ENCODE measurements at places on chromosomes 1 and 21.

- no peak for DNase-seq
Observed at GRCh38 chr1:52057255-52057654, 1.2 kb downstream of the BTF3L4 start.

DNA sequence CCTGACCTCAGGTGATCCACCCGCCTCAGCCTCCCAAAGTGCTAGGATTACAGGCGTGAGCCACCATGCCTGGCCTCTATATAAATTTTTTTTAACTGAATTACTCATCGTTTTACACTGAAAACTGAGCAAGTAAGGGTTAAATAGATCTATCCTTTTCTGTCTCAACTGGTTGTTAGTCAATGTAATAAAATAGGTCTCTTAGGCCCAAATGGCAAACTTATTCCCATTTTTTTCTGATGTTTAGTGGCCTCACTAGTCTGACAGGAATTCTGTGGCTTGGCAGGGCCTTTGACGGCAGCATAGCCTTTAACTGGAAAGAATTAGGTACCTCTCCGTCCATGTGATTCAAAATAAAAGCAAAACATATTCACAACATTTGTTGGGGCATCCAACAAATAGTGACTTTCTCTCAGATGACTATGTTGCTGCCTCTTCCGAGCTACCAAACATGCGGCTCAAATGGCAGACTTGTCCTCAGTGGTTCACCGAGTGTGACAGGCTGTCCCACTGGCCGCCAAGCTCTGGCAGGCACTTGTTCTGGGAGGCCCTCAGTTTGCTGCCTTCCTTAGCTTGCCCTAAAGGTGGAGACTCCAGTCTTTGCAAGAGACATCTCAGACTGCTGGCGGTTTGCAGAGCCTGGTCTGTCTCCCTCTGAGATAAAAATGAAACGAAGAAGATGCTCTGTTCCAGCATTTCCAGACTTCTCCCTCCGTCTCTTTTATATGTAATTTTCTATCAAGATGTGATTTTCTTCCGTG is 17.4 kb downstream of the ATP1A4 start:
- no peak for DNase-seq

- no peak for DNase-seq
Observed at GRCh38 chr1:200457810-200458209, 48.0 kb upstream of the ZNF281 start.

DNA sequence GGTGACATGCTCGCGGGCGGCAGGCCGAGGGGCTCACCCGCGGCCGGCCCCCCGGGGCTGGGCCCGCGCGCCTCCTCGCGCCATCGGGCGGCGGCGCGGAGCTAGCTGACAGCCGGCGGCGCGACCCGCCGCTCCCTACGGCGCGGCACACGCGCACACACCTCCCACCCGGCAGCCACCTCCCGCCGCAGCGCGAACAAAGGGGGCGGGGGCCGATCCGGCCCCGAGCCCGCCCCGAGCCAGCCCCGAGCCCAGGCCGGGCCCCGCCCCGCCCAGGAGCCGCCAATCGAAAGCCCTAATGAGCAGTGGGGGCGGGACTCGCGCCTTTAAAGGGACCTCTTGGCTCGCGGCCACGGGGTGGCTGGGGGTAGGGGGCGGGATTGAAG is at the start of gene KIF21B:
Gene KIF21B (minus strand): TSS at position 198 of the 386 bp plus-strand sequence. CDS start 331 bp downstream, outside the sequence.
- peak; percentile 92 for DNase-seq

DNA sequence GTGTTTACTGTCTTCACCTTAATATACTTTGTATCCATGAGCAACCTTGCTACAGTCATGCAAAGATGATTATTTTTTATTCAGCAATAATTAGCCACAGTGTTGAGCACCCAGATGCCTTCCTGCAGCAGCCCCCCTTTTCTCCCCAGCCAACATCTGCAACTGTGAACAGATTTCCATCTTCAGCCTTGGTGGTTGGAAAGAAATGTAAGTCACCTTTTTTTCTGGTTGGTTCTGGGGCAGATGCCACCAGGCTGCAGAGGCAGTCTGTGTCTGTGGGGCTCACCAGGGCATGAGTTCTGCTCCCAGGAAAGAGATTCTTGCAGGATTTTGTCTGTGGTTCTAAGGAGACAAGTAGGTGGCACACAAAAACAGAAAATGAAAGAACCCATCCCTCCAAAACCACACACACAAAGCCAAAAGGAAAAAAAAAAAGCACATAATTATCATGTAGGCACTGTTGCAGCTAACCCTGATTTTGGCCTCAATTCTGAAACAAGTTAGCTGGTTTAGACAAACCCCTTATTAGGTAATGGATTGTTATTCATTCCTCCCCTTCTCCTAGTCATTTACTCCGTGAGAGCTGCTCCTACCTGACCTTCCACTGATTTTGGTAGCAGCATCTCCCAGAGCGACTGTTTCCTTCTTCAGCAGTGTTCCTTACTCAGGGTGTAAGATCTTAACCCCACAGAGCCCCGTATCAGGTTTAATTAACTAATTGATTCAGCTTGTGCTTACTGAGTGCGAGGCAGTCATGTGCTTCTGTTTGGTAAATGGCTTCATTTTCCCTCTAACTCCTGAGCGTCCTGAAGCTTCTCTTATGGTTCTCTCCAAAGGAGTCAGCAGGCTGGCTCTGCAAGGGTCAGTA is 36.5 kb downstream of the GALNT2 start:
- no peak for DNase-seq

- DNase-seq, result peak; percentile 62
Observed at GRCh38 chr1:204398197-204399125, 13.2 kb downstream of the PPP1R15B start.

- no peak for DNase-seq
Observed at GRCh38 chr21:36606287-36606982, 92.5 kb upstream of the SIM2 start.

- no peak for DNase-seq
Observed at GRCh38 chr1:54310439-54311328, 95.5 kb downstream of the SSBP3 start.

DNA sequence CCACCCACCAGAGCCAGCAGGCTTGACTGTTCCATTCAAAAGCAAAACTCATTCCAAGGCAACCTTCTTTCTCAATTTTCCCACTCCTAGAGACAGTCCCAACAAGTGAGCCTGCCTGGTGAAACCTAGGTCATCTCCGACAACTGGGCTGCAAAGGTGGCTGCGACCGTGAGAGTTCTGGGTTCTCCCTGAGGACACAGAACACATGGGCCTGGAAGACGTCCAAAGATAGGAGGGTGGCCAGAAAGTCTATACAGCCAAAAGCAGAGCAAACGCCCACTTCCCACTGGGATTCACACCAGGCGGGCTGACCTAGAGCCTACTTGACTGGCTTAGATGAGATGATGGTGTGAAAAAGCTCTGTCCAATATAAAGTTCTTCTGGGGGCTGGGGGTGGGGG is 90.2 kb upstream of the GRIK3 start:
- DNase-seq, result no peak

GRCh38 chr1:186569856-186570255 is 108.9 kb upstream of the PDC start:
- DNase-seq, result no peak

DNA sequence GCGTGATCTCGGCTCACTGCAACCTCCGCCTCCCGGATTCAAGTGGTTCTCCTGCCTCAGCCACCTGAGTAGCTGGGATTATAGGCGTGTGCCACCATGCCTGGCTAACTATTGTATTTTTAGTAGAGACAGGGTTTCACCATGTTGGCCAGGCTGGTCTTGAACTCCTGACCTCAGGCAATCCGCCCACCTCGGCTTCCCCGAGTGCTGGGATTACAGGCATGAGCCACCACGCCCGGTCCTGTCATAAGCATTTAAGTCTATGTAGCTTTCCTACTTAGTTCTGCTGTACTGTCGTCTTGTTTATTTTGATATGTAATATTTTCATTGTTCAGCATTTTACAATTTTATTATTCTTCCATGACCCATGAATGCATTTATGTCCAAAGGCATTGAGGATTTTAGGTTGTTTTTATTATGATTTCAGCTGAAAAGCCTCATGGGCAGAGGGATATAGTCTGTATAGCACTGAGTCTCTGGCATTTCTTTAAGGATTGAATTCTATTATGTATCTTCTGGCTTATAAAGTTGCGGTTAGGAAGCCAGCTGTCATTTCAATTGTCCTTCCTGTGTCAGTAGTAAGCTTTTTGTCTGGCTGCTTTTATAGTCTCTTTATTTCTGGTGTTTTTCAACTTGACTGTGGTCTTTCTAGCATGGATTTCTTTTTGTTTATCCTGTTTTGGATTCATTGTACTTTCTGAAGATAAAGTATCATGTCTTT is 9.2 kb downstream of the AGPAT3 start:
- DNase-seq, result no peak

All from activated T-cell treated with anti-CD3 and anti-CD28 coated beads, Interleukin-2, amount 50 U/mL, for 48 hours (primary cell).